ENCODE measurements at places on chromosomes 13 and 19.
A peak's percentile ranks its signal among the peaks of the same experiment; 100 is the strongest.

- no peak for DNase-seq
These were observed 863.2 kb downstream of the DIAPH3 start for GRCh38 chr13:59300355-59301173.

DNA sequence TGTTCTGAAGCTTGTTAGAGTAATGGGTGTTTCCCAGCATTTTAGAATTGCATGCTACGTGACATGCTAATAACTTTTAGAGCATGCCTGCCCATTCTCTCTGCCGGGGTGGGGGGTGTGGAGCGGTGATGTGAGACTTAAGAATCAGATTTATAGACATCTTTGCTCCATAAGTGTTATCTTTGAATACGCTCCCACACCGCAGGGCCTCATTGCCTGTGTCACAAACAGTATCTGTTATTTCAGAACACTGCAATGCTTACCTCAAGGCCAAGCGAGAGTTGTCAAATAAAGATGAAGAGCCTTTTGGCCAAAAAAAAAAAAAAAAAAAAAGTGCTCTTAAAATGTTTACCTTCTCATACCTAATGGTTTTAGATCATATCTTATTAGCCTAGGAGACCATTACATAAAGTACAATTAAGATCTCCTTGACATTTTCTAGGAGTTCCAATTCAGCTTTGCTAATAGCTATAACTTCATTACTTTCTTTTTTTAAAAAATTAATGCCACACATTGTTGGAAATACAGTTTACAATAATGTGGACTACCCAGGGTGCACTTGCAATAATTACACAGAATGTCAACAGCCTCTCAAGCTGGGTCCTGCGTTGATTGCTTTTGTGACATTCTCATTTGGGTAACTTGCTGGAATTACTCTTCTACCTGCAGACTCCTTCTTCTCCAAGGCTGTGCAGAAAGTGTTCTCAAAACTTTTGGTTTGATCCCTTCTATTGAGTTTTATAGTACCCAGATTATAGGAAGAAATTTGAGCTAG, 525.3 kb downstream of the KLF12 start:
- no peak for DNase-seq

DNA sequence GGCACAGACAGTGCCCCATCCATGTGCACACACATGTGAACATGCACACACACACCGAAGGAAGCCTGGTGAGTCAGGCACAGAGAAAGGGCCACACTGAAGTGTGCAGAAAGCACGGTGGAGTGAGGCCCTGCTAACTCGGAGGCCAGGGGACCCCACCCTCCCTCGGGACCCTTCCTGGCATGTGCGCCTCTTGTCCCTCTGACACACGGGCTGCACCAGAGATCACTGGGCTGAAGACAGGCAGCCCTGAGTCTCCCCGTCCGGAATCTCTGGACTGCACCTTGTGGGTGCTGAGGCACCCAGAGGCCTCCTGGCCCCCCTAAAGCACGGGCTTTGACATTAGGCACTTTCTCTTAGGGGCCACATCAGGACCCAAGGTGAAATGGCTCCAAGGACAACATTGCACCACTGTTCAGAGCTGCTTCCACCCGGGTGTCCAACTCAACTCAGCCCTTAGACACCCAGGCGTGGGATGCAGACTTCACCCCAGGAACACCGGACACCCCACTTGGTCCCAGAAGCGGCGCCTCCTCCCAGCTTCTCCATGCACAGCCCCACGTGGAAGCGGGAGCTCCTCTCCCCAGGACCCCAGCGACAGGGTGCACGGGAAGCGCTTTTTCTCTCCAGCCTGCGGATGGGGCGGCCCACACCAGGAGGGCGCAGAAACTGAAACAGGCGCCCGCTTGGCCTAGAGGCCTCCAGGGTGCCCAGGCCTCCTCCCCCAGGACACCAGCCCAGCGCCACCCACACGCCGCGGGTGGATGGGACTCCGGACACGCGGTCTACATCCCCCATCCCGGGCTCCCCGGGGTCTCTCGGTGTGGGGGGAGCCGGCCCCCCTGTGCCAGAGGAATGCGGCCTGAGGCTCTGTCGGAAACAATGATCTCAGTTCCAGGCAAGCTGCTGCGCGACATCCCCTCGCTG, 90.2 kb downstream of the SPACA7 start:
- no peak for DNase-seq

DNA sequence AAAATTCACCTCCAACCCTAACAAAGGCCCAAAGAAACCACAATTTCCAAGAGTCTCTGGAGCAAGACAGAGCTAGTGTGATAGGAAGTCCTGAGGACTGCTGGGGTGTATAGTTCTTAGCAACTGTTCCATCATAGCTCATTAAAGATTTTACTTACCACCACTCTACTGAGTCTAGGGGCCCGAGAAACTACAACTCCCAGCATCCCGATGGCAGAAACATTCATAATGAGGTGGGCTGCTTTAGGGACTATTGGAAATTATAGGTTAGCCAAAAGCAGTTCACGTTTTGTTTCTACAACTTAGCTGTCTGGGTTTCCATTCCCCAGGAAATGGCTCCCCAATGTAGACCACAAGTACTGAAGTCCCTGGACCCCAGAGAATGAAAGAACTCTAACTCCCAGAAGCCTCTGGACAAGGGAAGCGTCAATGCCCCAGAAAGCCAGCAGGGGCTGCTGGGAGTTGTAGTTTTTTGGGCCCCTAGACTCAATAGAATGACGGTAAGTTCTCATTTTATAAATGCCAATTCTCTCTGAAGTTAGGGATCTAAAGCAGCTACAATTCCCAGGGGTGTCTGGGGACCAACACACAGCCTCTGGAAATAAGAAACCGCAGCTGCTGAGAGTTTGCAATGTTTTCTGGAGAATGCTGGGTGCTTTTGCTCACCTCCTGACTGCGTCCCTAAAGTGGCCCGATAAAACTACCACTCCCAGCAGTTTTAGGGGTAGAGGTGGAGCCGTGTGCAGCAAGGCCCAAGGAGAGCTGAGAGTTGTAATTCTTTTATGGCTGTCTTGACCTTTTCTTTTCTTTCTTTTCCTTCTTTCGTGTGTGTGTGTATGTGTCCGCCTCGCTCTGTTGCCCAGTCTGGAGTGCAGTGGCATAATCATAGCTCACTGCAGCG, 11.1 kb downstream of the FTL start:
- no peak for DNase-seq

DNA sequence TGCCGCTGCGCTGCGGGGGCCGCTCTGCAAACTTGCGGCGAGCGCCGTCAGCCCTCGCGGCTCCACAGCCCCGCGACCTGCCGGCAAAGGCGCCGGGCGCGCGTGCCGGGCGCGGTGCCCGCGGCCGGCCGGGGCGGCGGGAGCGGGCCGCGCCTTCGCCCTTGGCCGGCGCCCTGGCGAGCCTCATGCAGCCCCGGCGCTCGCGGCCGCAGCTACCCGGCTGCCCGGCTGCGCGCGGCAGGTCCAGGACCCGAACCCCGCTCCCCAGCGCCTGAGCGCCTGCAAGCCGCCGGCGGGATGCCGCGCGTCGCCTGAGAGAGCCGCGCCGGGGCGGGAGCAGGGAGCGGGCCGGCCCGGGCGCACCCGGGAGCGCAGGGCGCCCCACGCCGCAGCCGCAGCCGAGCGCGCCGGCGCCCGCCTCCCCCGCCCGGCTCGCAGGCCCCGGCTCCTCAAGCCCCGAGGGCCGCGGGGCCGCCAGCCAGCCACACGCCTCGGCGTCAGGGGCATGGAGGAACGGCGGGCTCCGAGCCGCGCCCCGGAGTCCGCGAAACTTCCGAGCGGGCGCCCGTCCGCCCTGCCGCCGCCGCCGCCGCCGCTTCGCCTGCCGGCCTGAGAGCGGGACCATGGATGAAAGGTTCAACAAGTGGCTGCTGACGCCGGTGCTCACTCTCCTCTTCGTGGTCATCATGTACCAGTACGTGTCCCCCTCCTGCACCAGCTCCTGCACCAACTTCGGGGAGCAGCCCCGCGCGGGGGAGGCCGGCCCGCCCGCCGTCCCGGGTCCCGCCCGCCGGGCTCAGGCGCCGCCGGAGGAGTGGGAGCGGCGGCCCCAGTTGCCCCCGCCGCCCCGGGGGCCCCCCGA, 564 bp downstream of the HS6ST3 start:
- peak; percentile 23 for DNase-seq

- DNase-seq = no peak
These were observed 103.3 kb downstream of the ZAR1L start for GRCh38 chr13:32211813-32212212.

- no peak for DNase-seq
These were observed 11.6 kb downstream of the CNFN start for GRCh38 chr19:42378225-42379215.

GRCh38 chr19:53898166-53898565, 10.9 kb upstream of the CACNG7 start:
- DNase-seq = no peak

DNA sequence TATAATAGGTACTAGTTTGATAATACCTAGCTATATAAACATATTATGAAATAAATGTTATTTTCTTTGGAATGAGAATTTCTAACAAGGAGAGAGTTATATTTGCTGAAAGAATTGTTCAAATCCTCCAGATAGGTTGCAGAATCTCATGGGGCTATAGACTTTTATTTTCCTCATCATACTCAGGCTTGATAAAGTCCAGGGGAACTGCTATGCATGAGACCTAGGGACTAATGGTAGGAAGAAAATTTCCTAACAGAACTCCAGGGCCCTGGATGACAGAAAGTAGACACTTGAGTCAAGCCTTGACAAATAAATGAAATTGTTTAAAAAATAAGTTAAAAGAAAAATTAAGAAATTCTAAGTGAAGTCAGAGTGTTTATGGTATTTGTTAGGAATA, 138.5 kb upstream of the DACH1 start:
- DNase-seq = no peak

GRCh38 chr13:52127378-52127777, 1.5 kb downstream of the NEK5 start:
- DNase-seq = no peak

DNA sequence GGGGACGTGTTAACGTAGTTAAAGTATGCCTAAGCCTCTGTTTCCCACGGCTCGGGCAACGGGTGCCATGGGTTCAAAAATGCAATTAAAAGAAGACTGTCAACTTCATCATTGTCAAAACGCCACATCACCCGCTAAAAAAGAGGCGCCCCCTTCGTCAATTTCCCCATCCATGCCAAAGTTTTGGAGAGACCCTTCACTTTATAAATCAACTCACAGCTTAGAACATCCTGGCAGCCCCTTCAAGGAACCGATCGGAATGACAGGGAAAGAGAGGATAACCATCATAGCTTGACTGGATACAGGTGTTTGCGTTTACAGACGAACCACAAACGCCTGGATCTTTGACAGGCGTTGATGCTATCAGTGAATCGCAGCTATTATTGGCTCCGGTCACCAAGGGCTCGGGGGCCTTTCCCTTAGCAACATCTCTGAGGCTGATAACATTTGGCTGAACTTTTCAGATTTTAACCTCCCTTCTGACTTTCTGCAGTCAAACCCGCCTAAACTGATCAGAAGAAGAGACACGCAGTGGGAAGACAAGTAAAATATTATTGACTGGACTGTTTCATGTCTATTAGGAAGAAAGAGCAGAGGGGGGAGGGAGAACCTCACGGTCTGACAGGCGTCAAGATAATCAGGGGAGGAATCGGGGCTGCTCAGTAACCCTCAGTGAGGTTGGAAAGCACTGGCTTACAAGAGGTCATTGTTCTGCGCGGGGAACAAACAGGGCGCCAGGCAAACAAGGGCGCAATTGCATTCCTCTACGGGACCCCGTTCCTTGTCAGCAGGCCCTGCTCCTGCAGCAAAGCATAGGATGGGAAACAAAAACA, 322.5 kb upstream of the ZNF507 start:
- DNase-seq = no peak

GRCh38 chr19:1315470-1316166, 29.9 kb downstream of the EFNA2 start:
- peak; percentile 34 for DNase-seq

GRCh38 chr13:53856573-53857195, 828.1 kb downstream of the OLFM4 start:
- no peak for DNase-seq

DNA sequence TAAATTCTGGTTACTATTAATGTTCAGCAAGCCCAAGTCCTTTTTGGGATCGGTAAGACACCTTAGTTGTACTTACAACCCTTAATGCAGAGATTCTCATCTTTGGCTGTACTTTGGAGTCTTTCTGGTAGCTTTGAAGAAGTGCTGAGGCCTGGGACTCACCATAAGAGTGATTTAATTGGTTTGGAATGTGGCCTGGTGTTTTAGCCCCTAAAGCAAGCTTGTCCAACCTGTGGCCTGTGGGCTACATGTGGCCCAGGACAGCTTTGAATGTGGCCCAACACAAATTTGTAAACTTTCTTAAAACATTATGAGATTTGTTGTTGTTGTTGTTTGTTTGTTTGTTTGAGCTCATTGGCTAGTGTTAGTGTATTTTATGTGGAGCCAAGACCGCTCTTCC, 215.3 kb downstream of the ZIC5 start:
- DNase-seq = no peak

- DNase-seq = no peak
These were observed 667.1 kb downstream of the PCDH9 start for GRCh38 chr13:66563076-66563475.
